ENCODE measurements at places on chromosomes 6 and 20.

DNA sequence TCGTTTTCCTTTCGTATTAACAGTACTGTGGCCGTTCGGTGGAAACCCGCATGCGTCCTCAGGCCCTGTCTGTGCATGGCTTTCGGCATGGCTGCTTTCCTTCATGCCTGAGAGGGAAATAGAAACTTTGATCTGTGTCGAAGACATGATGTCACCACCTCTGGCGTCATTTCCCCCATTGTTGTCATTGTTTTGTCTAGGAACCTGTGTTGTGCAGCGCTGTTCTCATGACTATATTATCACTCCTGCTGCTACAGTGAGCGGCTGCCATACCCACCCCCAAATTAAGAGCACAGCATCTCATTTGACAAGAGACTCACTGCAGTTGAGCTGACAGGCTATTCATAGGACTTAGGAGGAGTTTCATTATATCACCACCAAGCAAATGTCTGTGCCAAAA is 172.3 kb downstream of the TMEM242 start:
- no peak for DNase-seq

DNA sequence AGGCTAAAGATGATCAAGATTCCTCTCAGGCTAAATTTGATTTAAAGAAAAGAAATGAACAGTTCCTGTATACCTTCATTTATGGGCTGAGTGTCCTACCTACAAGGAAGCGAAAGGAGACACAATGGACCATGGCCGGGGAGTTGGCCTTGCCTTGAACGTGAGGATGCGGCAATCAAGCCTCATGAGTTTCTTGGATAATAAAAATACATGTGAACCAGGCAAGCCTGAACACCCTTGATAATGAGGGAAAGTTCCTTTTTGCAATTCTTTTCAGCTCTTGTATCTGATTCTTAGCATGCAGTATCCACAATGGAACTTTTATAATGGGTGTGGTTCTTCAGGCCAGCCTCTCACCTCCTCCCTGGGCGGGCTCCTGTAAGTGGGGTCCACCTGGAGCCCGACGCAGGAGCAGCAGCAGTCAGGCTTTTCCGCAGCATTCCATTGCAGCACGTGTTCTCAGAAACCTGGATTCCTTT is 83.8 kb downstream of the RNASET2 start:
- DNase-seq: no peak

- no peak for DNase-seq
Measured at GRCh38 chr6:34494973-34495372, 29.1 kb downstream of the PACSIN1 start.

GRCh38 chr6:8644306-8644705 is 209.0 kb upstream of the SLC35B3 start:
- DNase-seq: no peak

DNA sequence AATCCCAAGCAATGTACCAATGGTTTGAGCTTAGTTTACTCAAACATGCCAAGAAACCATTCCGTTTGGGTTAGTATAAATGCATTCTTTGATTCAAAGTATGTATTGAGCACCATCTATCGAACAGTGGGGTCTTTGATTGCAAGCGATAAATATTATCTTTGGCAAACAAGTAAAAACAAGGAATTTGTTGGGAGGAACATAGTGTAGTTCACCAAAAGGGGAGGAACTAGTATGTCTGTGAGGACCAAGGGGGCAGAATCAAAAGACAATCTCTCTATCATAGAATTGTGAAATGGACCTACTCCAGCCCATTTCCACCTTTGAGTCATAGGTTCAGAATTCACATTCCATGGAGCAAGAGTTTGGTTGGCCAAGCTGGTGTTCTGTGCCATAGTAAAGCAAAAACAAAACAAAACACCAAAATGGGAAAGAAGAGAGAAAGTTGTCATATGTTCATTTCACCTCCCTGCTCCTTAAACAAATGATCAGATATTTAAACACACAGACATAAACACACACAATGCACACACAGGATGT is 266.0 kb downstream of the TSHZ2 start:
- no peak for DNase-seq

GRCh38 chr6:154403788-154404187 is 47.2 kb upstream of the IPCEF1 start:
- DNase-seq: no peak

GRCh38 chr6:142796571-142796970 is 148.4 kb downstream of the HIVEP2 start:
- DNase-seq: no peak

DNA sequence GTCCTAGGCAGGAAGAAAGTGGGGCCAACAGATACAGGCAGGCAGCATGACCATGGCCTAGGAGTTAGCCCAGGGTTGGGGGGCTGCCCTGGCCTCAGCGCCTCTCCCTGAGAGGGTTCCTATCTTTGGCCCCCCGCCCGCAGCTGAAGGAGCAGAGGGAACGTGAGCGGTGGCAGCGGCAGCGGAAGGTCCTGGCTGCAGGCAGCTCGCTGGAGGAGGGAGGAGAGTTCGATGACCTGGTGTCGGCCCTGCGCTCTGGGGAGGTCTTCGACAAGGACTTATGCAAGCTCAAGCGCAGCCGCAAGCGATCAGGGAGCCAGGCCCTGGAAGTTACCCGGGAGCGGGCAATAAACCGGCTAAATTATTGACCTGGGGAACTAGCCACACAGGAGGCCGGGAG is 32.6 kb downstream of the MOCS1 start:
- no peak for DNase-seq

GRCh38 chr6:3893917-3894316 is 44.7 kb downstream of the FAM50B start:
- DNase-seq: no peak

DNA sequence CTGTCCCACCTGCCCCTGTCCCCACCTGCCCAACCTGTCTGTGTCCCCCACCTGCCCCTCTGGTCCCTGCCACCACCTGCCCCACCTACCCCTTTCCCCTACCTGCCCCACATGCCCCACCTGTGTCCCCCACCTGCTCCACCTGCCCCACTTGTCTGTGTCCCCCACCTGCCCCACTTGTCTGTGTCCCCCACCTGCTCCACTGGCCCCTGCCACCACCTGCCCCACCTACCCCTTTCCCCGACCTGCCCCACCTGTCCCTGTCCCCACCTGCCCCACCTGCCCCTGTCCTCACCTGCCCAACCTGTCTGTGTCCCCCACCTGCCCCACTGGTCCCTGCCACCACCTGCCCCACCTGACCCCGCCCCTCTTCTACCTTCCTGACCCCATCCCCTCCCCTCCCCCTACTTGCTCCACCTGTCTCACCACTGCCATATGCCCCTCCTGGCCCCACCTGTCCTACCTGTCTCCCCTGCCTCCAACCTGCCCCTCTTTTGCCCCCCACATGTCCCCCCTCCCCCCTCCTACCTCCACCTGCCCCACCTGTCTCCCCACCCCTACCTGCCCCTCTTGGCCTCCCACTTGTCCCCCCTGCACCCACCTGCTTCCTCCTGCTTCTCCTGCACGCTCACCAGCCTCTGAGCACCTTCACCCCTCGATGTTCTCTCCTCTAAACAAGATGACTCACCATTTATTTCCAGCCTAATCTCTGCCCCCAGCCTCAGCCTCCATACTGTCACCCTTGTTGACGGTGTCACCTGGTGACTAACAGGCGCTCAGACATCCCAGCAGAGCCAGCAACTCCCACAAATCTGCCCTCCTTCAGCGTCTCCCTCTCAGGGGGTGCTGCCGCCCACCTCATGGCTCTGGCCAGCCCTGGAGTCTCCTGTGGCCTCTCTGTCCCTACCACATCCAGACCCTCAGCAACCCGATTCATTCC is 5.6 kb upstream of the MYT1 start:
- DNase-seq: no peak

DNA sequence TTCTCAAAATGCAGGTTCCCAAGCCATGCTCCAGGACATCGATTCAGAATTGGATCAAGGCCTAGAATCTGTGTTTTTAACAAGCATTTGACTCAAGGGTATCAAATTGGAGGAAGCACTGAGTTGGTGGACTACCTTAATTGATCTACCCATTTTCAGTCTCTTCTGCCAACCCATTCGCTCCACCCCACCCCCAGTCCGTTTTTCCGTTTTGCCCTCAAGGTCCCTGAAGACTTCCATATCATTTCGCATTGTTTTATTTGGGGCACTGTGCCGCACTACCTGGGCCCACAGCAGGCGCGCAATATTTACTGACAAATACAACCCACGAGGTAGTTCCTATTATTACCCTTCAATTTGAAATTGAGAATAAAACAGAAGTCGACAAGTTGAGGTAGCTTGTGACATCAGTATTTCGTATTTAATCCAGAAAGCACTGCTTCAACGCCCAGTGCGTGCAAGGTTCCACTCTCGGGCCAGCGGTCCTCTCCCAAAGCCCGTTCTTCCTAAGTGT is 557 bp upstream of the DHX35 start:
- peak; percentile 57 for DNase-seq

- DNase-seq: no peak
Measured at GRCh38 chr6:29831776-29832175, 4.2 kb downstream of the HLA-G start.

- DNase-seq: no peak
Measured at GRCh38 chr6:148037496-148037895, 305.1 kb upstream of the SASH1 start.

- no peak for DNase-seq
Measured at GRCh38 chr6:144922120-144922722, 637.1 kb downstream of the UTRN start.

GRCh38 chr20:46559685-46560440 is 9.4 kb upstream of the OCSTAMP start:
- DNase-seq: peak; percentile 20

DNA sequence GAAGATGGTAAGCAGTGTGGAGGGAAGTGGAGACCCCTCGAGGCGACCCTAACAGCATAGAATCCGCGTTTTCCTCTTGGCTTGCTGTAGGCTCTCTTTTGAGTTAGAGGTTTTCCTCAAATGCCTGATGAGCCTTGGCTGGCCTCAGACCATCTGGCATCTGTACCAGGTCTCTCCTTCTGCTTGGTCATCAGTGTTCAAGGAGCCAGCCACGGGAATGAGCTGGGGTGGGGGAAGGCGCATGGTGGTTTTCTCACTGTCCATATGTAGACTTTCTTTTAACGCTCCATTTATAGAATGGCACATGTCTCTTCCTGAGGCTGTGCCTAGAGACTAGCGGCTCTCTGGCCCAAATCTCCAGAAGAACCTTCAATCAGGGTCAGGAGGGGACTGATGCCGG is 8.1 kb upstream of the GUCA1A start:
- no peak for DNase-seq

DNA sequence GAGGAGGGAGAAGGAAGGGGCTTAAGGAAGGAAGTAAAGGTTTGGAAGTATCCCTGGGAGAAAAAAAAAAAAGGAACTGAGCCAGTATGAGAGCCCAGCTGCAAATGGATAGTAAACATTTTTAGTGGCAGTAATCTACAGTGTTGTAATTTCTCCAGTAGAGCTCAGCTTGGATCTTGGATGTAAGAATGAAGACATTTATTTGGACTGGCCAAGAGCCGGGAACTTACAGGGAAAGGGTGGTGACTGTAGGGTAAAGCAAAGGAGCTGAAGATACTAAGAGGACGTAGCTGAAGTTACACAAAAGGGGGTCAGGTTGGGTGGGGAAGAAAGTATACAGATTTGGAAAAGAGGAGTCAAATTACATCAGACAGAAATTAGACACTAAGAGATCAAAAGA is 13.5 kb downstream of the EEF1E1 start:
- DNase-seq: no peak

DNA sequence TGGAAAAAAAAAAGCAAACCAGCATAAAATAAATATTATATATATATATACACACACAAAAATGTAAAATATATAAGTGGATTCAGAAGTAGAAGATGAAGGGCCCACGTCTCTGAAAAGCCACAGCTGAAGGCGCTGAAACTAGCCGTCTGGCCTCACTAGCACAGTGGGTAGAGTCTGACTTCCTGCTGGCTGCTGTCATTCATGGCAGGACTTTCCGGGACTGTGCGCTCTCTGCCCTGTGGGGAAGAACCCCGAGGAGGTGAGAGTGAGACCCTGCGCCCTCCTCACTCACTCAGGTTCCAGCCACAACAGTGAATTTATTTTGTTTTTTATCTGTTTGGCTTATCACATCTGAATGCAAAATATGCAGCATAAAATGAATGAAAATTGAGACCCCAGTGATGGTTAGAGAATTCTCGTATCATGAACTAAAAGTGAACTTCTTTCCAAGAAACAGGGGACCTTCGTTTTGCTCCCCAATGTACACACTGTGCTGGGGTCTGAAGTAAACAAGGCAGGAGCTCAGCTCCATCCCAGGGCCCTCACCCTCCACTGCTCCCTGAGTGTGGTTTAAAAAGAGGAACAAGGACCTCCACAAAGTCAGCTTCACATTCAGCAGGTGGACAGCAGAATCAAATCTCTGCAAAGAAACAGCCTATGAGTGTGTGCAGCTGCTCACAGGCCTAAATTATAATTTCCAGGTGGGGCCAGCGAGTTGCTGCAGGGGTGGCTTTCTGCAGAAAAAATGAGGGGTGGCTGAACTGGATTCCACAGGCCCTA is 1.3 kb upstream of the RAMACL start:
- DNase-seq: no peak

DNA sequence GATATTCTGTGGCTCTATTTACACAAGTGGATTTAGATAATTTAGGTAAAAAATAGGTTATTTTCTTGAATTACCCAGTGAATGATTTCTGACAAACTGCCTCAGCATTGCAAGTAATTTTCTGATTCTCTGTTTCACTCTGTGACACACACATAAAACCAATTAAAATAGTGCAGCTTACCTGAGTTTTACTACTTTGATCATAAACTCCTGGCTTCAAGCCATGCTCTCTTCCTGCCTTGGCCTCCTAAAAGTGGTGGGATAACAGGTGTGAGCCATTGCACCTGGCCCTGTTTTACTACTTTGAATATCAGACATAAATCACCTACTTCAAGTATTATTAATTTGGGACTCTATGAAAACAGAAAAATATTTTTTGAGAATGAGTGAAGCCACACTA is 462.9 kb downstream of the ADGRB3 start:
- no peak for DNase-seq

DNA sequence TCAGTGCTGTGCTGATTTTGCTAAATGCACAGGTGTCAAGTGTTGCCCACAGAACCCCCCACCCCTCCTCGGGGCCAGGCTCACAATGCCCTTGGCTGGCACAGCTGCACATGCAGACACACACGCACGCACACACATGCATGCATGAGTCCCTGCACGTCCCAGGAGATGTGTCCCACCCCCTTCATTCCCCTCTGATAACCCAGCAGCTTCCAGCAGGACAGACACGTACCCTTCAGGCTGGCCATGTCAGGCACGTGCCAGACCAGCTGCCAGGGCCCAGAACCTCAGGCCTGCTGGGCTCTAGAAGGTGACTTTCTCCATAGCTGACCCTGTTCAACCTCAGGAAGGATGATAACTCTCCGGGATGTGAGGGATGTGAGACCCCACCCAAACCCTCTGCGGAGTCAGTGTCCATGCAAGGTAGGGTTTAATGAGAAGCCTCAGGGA is 44.4 kb downstream of the MRPL14 start:
- DNase-seq: no peak

GRCh38 chr6:98525860-98526259 is 308.5 kb upstream of the POU3F2 start:
- DNase-seq: no peak

- no peak for DNase-seq
Measured at GRCh38 chr20:50730765-50731054, 670 bp upstream of the PARD6B start.
